Stimulated activated CD4-positive, alpha-beta T cell treated with anti-CD3 and anti-CD28 coated beads, Interleukin-1b, Interleukin-23, amount 100 ng/mL, for 48 hours (primary cell): ENCODE measurements at places on chromosomes 7 and 10.
A peak's percentile ranks its signal among the peaks of the same experiment; 100 is the strongest.

GRCh38 chr7:115292381-115292780, 370.5 kb downstream of the MDFIC start:
- DNase-seq = no peak

- no peak for DNase-seq
Measured at GRCh38 chr10:25704622-25705021, 229.4 kb upstream of the MYO3A start.

DNA sequence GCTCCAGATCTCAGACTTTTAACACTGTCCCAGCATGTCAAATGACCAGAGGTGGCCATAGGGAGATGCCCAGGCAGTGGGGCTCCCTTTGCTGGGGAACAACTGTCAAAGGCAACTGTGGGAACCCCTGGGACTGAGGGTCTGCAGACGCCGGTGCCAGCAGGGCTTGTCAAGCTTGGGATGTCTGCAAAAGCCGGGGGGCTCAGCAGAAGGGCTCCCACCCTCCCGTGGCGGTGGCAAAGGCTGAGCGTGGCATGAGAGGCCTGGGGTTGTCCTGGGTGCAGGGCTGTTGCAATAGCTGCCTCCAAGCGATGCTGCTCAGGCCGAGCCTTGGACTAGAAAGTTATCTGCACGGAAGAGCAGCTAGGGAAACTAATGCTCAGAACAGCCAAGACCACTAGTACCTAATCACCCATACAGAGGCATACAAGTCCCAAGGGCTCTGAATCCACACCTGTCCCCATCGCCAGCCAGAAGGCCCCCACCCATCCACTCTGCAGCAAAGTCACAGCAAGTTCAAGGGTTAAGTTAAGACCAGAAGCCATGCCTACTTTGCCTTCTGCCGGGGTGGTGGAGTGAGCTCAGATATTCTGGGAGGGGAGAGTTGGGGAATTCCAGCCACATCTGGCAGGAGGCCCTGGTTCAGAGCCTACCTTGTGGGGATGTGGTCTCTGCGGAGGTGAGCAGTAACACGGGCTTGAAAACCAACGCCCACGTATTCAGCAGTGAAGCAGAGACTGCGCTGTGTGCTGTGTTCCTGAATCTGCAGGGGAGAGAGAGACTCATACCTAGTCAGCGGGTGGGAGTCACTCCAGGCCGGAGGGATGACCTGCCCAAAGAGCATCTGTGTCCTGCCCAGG, 4.6 kb downstream of the SH2B2 start:
- DNase-seq = peak; percentile 29

DNA sequence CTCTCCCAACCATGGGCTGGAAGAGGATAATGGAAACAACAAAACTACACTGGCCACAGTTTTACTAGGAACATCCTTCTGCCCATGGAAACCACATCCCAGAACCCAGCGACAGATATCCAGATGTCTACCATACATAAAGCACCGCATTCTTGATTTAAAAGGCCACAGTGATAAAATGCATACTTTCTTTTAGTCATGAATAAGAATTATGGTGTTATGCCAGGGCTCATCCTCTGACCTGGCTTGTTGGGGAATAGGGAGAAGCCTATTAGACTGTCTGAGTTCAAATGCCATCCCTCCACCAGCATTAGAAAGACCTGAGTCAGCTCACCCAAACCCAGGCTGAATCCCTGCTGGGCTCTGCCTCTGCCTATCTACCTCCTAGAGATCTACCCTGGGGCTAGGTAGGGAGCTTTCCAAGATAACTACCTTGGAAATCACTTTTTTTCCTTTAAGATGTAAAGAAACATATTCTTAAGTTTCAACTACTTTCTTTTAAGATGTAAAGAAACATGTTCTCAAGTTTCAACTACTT, 5.2 kb downstream of the ABCA13 start:
- DNase-seq = no peak

- no peak for DNase-seq
Measured at GRCh38 chr7:95479992-95480624, 5.6 kb upstream of the ASB4 start.

DNA sequence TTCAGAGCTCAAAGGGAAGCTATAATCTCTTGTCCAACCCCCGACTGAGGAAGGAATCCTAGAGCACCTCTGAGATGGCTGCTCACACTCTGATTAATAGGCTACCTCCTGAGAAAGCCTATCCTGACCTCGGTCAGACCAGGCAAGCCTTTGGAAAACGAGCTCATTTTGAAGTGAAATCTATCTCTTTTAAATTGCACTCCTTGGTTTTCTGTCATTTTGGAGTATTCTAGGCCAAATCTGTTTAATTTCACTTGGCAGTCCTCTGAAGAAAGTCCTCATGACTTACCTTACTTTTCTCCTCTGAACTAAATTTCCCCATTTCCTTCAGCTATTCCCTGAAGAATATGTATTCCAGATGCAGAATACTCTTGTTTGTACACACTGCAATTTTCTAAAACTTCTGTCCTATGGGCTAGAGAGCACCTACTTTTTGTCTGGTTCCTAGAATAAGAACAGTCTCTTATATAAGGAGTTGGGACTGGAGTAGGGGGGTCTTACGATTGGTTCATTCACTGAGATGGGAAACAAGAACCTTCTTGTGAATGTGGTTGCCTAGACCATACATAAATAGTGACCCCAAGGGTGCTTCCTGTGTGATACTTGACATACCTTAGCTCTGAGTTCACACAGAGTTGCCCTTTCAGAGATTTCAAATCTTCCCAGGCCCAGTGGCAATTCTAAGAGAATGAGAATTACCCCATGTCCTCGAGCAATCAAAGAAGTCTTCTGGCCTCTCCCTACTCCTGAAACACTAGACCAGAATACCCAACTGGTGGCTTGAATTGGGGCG, 31.9 kb upstream of the HPS1 start:
- DNase-seq = no peak

GRCh38 chr10:131895116-131895515, 5.7 kb upstream of the PPP2R2D start:
- no peak for DNase-seq

- DNase-seq = peak; percentile 60
Measured at GRCh38 chr7:157568770-157569584, 232.2 kb downstream of the DNAJB6 start.

DNA sequence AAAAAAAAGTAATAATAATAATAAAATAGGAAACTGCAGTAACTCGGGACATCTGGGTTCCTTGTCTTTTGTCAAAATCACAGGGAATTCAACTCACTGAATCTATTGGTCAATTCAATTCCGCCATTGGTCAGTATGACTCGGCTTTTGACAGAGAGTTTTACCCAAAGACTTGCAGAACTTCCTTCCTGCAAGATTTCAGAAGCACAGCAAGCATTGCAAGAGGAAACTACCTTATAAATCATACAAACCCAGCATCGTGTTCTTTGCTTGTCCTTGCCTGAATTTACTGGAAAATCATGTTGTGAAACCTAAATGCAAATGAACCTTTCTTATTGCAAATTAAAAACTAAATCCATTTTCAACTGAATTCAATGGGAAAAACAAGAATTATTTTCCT, 15.5 kb downstream of the KLF6 start:
- DNase-seq = no peak

DNA sequence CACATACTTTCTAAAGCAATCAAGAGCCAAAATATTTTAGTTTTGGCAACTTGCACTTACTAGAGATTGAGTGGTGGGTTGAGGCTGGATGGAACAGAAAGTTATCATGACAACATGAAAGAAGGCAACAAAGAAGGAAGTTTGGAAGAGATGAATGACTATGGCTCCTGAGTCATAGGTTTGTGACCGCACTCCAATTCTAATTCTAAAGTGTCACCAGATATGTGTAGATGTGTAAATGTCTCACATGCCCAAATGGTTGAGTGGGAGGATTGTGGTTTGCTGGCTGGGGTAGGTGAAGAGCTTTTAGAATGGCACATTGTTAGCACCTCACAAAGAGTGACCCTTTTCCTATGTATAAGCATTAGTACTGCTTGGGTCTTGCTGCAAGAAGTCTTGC, 20.2 kb downstream of the TAS2R16 start:
- DNase-seq = no peak
